ENCODE measurements at places on chromosomes 11 and 22.

DNA sequence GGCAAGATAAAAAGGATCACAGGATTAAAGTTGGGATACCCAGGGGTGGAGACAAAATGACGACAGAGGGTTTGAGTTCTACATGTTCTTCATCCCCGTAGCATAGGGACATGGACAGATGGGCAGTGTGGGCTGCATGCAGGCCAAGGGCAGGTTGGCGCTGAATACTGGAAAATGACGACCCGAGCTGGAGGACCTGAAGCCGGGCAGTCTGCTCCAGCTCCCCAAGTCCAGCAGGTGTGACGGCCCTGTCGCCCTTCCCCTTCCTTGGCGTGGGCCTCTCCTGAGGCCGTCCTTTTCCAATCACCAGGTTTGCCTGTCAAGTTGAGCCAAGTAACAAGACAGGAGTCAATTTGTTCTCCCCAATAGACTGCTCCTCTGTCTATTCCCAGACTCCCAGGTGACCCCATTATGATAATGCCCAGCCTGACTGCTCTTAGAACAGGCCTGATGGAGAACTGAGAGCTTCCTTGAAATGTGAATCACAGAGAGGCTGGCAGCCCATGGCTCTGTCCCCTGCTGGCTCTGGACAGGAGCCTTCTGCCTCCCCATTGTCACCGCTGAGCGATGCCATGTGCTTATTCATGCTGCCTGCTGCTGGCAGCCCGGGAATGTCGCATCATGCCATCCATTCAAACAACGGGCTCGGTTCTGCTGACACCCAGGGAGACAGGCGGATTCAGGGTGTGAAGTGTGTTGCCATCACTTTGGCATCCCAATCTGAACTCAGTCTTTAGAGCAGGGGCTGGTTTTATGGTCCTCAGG lies 392.1 kb downstream of the NTM start:
- no peak for DNase-seq

GRCh38 chr22:24421428-24421931 lies 5.9 kb upstream of the ADORA2A start:
- DNase-seq, result no peak

GRCh38 chr11:29217901-29218300 lies 798.9 kb downstream of the KCNA4 start:
- no peak for DNase-seq

GRCh38 chr22:41487037-41487935 lies 18.4 kb downstream of the ACO2 start:
- DNase-seq, result no peak

- no peak for DNase-seq
Measured at GRCh38 chr22:45677063-45677462, 5.4 kb downstream of the ATXN10 start.

GRCh38 chr11:18088366-18088765 lies 17.5 kb downstream of the SAAL1 start:
- DNase-seq, result no peak

DNA sequence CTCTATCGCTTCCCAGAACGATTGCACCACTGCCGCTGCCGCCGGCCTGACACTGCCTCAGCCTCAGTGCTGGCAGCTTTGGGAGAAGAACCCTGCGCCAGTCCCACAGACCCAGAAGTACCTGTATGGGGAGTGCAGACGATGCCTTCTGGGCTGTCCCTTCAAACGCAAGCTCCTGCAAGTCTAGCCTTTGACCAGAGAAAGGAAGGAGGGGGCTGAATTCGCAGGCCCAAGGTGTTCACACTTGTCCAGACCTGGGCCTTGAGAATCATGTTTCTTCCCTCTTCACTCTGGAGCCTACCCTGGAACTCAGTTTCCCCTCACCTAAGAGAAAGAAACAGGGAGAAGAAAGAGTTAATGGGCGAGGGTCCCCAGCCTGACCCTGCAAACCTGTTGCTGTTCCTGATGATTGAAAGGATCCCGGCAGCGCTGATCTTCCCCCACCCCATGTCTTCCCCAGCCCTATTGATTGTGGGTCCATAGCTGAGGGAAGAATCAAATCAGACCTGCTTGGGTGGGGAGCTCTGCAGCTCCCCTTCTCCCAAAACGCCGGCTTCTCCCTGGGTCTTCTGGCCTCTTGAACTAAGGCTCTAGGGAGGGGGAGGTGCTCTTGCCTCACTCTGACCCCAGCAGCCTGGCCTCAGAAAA lies 786 bp upstream of the MCAM start:
- DNase-seq, result no peak
